Stimulated activated CD8-positive, alpha-beta memory T cell treated with anti-CD3 and anti-CD28 coated beads, Interleukin-15, amount 100 ng/mL, for 48 hours (primary cell): ENCODE measurements at places on chromosomes 4 and X.

DNA sequence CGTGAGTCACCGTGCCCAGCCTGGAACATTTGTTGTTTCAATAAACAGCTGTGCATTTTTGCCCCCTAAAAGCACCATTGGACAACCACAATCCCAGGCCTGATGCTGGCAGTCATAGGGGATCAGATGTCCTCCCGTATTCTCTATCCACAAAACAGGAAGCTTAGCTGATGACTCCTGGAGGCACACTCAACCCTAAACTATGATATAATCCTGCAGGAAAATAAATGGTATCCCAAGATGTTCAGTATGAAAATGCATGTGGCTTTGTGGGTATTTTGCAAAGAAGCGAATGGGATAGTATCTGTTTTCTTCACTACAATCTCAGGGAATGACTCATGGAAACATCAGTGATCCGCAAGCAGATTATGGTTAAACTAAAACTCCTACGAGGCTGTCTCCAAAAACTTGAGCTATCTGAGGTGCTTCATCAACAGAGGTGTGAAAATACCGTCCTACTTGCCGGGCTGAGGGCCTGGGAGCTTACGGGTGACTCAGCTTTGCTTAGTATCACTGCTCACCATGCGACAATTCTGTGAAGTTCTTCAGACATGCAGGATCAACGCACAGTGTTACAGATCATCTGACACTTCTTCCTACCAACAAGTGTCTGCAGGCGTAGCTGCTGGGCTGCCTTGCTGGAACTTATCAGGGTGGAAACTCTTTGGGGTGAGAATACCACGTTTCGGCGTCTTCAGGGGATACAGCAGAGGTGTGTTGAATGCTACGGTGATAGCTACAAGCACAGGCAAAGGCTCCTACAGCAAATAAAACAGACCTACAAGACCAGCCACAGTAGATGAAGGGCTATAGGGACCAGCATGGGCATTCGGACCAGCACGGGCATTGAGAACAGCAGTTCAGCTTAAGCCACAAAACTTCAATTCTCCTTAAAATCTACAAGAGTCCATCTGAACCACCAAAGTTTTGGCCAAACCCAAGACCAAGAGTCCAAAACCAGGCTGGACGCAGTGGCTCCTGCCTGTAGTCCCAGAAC lies 148.5 kb downstream of the DHRSX start:
- peak; percentile 28 for DNase-seq

DNA sequence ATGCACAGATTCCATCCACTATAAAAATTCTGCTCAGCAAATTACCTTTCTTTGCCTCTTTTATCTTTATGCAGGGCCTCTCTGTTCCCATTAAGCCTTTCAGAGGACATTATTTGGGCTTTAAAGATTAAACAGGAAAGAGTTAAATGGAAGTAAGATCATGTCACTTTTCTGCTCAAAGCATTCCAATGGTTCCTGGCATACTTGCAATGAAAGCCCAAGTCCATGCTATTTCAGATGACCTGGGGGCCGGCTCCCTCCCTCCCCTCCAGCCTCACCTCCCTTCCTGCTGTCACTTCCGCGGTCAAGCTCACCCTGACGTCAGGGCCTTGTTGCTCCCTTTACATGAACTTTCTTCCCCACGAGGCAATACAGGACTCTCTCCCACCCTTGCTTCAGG lies 125.5 kb downstream of the C4orf51 start:
- DNase-seq: no peak

DNA sequence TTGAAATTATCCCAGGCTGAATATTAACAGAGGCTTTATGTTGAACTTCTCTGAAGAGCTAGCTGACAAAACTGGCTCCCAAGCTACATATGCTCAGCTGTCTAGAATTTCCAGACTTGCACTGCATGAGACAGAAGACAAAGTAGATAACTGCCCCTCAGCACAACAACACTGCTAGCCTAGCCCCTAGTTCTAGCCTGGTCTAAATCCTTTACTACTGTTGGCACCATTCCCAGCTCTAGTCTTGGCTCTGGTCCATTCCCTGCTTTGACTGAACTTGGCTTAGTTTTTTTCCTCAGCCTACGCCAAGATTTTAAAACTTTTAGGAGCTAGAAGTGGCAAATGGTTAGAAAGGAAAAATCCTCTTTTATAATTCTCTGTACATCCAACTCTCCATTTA lies 7.6 kb upstream of the OPHN1 start:
- no peak for DNase-seq

DNA sequence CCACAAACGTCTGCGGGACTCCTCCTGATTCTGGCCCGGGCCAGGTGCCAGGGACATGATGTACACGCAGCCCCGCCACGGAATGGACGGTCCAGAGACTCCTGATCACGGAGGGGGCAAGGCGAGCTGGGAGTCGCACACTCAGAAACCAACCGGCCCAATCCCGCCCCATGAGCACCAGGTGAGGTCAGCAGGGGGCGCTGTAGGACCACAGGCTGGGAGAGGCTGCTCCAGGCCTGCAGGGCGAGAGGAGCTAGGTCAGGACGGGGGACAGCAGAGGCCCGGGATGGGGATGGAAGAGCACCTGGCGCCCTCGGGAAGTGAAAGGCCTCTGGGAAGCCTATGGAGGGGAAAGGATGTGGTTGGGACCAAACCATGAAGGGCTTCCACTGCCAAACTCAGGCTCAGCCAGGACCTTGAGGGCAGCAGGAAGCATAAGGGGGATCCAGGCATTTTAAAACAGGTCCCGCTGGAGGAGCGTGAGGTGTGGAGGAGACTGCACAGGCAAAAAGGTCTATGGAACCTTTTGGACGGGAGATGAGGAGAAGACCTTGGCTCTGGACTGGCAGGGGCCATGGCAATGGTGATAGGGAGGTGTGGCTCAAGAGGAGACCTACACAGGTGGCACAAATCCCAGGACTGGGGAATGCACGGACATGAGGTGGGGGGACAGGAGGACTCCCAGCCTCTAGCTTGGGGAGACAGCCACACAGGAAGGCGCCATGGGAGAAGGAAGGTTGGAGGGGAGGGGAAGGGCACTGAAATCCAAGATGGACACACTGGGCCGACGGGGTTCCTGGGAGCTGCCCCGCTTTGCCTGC lies 79.2 kb downstream of the MTMR1 start:
- DNase-seq: peak; percentile 28

GRCh38 chr4:37770016-37770415 lies 56.5 kb upstream of the PGM2 start:
- no peak for DNase-seq

GRCh38 chr4:94957030-94957429 lies 199.3 kb downstream of the BMPR1B start:
- DNase-seq: no peak
